ENCODE measurements at places on chromosomes 13 and 19. TPM values are rescaled to one million over a fixed set of nuclear protein-coding genes. Genes with fewer than 3 reads are reported as not detected.

Gene C19orf73
- 1.7 TPM for total RNA-seq

Gene FLT3LG
- 250 TPM for total RNA-seq

Gene PPP1R37
- 17.4 TPM for total RNA-seq

Gene RBM42
- 52.3 TPM for total RNA-seq

Gene IGFL3
- total RNA-seq, result not detected

Gene STOML3
- total RNA-seq, result not detected

Gene ZNF222
- total RNA-seq, result 5.0 TPM

Gene CDADC1
- 16.7 TPM for total RNA-seq

Gene TGFBR3L
- total RNA-seq, result 1.1 TPM

Gene ALG5
- 20.1 TPM for total RNA-seq

Gene GRK1
- total RNA-seq, result not detected

Gene ZNF175
- total RNA-seq, result 5.2 TPM

Gene OR7A5
- not detected for total RNA-seq

Gene CEACAM6
- not detected for total RNA-seq

Gene OR2Z1
- total RNA-seq, result not detected

Gene FIZ1
- 13.0 TPM for total RNA-seq

Gene APOC4
- total RNA-seq, result not detected

DNA sequence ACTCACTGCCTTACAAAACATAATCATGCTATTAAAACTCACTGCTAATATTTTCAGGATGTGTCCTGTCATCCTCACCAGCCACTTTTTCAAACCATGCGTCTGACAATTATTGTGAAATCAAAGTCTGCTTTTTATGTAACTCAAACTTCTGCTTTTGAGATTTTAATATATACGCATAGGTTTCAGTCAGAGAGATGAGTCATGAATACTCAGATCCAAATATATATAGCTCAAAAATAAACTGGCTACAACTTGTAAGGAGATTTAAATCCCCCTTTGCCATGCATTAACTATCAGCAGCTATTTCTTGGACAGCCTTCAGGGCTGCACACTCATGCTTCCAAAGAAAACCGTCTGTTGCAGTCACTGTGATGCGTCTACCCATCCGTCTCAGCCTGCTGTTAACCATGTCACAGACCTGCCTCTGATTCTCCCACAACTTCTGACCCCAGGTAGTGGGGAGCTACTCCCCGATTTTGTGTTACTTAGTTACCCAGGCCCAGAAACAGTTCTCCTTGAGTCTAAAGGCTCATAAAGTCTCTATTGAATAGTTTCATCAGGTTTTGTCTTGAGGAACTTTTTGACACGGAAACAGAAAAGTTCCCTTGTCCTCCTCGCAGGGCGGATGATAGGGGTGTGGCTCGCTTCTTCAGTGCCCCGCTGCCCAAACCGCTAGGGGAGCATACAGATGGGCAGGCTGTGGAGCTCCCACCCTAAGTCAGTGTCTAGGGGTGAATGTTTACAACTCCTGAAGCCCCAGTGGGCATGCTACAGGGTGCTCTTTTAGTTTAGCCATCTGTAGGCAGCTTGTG is 33.8 kb upstream of the SGCG start:
- DNase-seq, result no peak

GRCh38 chr13:52696566-52696965 is 43.1 kb downstream of the CNMD start:
- DNase-seq, result no peak

GRCh38 chr19:18446811-18447359 is 9.0 kb upstream of the ISYNA1 start:
- DNase-seq, result no peak

- DNase-seq, result no peak
These were observed 191.0 kb upstream of the HTR2A start for GRCh38 chr13:47087841-47088240.

- DNase-seq, result no peak
These were observed 37.3 kb downstream of the KLF2 start for GRCh38 chr19:16361926-16362325.

GRCh38 chr13:105962080-105962479 is 573.4 kb downstream of the EFNB2 start:
- DNase-seq, result no peak

DNA sequence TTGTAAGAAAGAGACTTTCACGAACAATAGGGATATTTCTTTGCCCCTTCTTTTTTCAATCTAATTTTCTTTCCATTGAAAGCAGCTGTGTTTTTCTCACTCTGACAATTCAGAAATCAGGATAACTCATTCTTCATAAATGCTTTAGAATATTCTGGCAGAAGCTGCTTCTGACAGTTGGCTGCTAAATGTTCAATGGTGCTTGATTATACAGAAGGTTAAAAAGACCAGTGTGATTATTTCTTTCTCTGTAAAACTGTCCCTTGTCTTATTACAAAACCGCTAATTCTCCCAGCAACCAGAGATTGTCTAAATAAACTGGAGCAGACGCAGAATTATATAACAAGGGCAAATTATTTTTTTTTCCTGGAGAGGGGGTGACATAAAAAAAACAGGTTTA is 394.4 kb downstream of the SPRY2 start:
- DNase-seq, result no peak

GRCh38 chr19:48329167-48329891 is 4.0 kb downstream of the EMP3 start:
- peak; percentile 48 for DNase-seq

- no peak for DNase-seq
These were observed 266.8 kb upstream of the GPC6 start for GRCh38 chr13:92959790-92960189.

DNA sequence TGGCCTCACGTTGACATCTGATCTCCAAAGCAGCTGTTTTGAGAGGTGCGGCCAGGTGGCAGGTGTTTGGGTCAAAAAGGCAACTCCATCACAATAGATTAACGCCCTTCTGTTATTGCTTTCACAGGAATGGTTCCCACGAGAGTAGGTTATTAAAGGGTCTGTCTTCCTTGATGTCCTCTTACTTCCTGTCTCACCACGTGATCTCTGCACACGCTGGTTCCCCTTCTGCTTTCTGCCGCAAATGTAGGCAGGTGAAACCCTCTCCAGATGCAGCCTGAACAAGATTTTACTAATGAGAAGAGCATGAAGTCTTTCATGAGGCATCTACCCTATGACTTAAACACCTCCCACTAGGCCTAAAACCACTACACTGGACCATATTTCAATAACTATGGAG is 22.8 kb upstream of the ZNF564 start:
- DNase-seq, result no peak

- DNase-seq, result no peak
These were observed 657.8 kb downstream of the SLITRK6 start for GRCh38 chr13:85141401-85141800.

DNA sequence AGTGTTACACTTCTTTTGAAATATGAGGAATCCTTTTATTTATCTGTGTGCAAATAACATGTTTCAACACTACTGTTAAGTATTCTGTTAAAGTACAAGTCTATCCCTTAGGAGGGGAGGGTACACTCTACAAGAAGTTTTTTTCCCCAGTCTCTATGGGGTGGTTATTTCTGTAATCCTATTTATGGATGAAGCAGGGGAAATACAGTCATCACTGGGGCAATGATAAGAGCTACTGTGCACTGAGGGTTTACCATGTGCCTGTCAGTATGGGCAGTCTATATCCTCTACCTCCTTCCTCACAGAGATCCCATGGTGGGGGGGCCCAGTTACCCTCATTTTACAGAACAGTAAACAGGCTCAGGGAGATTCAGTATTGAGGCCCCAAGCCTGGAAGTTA is 16.6 kb upstream of the TRIM13 start:
- DNase-seq, result no peak

- DNase-seq, result peak; percentile 89
These were observed 9.8 kb upstream of the USPL1 start for GRCh38 chr13:30607908-30608307.

- DNase-seq, result no peak
These were observed 223.1 kb downstream of the NBEA start for GRCh38 chr13:35165205-35165604.

- no peak for DNase-seq
These were observed 2.7 kb upstream of the MPV17L2 start for GRCh38 chr19:18190278-18190677.

- no peak for DNase-seq
These were observed 10.6 kb downstream of the KHSRP start for GRCh38 chr19:6413721-6414643.

- DNase-seq, result no peak
These were observed 94.6 kb upstream of the RFC3 start for GRCh38 chr13:33723365-33723764.

DNA sequence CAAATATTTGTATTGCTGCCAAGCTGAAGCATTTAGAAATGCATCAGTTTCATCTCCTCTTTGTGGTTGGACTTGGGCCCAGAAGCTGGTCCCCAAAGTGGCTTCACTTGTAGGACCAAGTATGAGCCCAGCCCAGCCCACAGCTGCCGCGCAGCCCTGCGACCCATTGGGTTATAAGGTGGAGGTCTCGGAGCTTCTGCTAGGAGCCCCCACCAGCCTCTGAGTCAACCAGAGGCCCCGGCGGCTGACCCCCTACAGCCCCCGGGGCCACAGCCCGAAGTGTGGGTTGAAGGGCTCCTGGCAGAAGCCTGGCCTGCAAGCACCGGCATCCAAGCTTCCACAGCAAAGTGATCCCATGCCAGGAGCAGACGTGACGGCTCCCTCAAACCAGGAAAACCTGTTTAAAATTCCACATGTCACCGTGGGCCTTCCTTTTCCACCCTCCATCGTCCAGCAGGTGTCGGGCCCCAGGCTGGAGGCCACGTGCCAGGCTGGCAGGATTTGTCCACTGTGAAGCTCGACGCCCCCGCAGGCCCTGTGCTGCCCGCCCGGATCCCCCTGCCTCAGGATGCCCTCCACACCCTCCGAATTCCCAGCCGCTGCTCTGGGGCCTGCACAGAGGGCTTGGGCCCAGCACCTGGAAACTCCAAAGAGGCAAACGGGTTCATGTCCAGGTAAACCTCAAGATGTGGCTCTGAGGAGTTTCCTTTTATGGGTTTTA is 54.7 kb downstream of the C13orf46 start:
- no peak for DNase-seq

DNA sequence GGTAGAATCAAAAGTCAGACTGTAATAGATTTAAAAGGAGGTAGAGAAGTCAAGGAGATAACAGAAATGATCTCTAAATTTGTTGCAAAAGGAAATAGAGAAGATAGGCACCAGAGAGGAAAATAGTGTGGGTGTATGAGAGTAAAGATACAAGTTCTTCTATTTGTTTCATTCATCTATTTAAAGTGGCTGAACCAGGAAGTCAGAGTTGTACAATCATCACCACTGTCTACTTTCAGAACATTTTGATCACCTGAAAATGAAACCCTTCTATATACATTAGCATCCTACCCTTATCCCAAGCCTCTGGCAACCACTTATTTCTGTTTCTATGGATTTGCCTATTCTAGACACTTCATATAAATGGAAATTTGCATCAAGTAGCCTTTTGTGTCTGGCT is 36.7 kb downstream of the INTS6 start:
- DNase-seq, result no peak

GRCh38 chr13:26541678-26542568 is 15.6 kb upstream of the WASF3 start:
- no peak for DNase-seq

GRCh38 chr13:50892210-50892944 is 17.2 kb upstream of the RNASEH2B start:
- peak; percentile 86 for DNase-seq

DNA sequence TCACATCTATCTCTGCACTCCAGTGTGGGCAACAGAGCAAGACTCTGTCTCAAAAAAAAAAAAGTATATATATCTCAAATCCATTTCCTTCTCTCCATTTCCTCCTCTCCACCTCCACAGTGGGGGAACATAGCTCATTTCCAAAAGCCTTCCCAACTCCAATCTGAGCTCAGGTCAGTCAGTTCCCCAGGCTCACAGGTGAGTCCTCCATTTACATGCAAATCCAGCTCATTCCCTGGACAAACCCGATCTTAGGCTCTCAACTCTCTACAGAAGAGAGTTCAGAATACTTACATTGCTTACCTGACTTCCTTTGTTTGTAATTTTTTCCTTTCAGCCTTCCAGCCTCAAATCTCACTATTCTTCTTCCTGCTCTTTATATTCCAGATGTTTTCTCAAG is 518.3 kb downstream of the GPC6 start:
- no peak for DNase-seq

DNA sequence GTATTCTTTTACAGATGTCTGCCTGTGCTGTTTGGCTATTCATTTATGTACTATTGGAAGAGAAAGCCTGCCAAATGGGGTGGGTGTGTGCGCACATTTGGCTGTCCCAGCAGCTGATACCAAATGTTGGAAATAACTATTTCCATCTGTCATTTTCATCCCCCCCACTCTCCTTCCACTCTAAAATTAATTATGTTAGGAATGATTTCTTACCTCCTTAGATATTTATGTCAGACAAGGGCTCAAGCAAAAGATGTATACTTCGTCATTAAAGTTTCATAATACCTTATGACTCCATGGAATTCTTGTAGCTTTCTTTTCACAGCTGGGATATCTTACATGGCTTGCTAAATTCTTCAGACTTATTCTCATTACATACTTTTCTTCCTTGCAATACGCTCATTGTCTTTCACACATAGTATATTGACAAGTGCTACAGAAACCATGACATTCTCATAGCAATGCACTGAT is 18.6 kb downstream of the ITM2B start:
- no peak for DNase-seq

GRCh38 chr13:28089065-28089464 is 11.3 kb downstream of the FLT3 start:
- no peak for DNase-seq

DNA sequence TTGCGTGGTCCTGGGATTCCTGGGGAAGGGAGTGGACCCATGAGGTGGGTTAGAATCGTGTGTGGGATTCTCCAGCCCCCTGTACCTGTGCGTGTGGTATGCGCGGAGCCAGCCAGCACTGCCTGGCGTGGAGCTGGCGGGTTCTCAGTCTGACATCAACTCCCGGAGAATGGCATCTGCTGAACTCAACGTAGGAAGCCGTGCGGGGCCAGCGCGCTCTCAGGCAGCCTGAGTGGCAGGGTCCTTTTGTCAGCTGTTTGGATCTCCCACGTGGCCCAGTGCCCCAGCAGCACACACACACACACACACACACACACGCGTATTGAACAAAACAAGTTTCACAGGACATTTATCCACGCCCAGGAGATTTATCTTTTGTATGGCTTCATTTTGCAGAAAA is 28.1 kb downstream of the ATP4B start:
- no peak for DNase-seq

GRCh38 chr13:44129418-44129817 is 244.2 kb upstream of the SERP2 start:
- no peak for DNase-seq

DNA sequence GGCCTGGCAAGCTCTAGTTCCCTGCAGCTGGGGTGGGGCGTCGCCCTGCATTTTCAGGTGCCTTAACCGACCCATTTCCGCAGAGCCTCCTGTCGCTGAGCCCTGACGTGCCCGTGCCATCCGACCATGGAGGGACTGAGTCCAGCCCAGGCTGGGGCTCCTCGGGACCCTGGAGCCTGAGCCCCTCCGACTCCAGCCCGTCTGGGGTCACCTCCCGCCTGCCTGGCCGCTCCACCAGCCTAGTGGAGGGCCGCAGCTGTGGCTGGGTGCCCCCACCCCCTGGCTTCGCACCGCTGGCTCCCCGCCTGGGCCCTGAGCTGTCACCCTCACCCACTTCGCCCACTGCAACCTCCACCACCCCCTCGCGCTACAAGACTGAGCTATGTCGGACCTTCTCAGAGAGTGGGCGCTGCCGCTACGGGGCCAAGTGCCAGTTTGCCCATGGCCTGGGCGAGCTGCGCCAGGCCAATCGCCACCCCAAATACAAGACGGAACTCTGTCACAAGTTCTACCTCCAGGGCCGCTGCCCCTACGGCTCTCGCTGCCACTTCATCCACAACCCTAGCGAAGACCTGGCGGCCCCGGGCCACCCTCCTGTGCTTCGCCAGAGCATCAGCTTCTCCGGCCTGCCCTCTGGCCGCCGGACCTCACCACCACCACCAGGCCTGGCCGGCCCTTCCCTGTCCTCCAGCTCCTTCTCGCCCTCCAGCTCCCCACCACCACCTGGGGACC is 1.2 kb downstream of the ZFP36 start:
- peak; percentile 95 for DNase-seq

All from CD4-positive, CD25-positive, alpha-beta regulatory T cell (primary cell).